ENCODE measurements at places on chromosomes 2 and 18. TPM values are rescaled to one million over a fixed set of nuclear protein-coding genes. Genes with fewer than 3 reads are reported as not detected.
A peak's percentile ranks its signal among the peaks of the same experiment; 100 is the strongest.

The ECEL1 gene
- not detected for total RNA-seq

The CHRNG gene
- not detected for total RNA-seq

The SP140 gene
- 12.7 TPM for total RNA-seq

The ARHGAP28 gene
- total RNA-seq, result 15.7 TPM

The C2orf78 gene
- total RNA-seq, result not detected

The DCDC2C gene
- total RNA-seq, result not detected

The SIX3 gene
- total RNA-seq, result not detected

DNA sequence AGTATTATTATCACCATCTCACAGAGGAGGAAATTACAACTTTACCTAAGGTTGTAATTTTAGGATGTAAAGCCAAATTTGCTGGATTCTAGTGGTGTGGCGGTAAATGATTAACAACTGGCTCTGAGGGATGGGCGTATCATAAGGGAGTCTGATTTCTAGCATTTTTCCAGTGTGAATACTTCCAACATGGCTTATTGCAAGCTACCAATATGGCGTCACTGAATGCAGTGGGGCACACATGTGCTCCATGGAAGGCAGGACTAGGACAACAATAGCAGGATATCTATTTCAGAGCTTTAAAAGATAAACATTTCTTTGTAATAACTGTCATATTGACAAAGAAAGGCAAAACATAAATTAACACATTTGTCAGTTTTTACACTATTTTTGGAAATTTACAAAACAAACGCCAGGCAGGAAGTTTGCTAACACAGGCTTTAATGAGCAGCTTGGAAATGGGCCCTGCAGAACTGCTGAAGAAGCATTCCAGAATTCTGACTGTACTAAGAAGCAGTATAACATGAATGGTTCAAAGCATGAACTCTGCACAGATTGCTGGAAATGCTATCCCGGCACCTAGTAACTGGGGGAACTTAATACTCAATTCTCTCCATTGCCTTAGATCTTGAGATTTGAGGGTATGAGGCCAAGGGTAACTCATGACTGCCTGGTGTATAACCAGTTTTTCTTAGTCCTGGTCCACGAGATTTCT, 439.3 kb upstream of the MAP2 start:
- DNase-seq, result no peak

- no peak for DNase-seq
Measured at GRCh38 chr18:64416990-64417389, 268.1 kb upstream of the LINC00305 start.

- DNase-seq, result no peak
Measured at GRCh38 chr2:212548455-212548819, 9.8 kb upstream of the ERBB4 start.

DNA sequence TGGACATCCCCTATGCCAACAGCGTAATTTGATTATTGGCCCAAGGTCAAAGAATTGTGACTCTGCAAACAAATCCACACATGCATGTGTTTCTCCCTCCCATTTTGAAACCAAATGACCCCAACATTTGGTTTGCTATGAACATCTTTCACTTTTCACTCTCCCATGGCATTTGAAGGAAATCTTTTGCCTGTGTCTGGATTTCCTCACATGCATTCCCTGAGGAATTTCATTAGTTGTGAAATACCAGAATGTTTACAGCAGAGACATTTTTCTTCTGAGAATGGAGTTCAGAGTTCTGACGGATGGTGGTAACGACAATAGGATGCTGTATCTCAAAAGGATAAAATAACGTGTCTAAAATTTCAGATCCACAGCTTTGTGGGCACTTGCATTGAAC, 60.3 kb upstream of the LMAN1 start:
- no peak for DNase-seq

DNA sequence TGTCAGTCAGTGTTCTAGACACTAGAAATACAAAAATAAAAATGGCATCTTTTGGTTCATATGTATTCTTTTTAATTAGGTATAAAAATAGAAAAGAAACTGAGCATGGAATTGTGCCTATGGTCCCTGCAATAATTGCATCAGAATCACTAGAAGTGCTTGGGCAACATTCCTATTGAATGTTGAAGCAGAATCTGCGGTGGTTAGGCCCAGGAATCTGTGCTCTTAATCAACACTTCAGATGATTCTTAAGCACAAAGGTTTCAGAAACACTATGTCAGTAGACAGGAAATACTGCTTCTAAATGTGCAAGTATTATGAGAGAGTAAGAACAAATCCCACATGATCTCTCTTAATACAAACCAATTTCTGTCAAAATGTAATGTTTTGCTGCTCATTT, 20.3 kb upstream of the RBBP8 start:
- no peak for DNase-seq

GRCh38 chr18:50451100-50451842, 76.4 kb downstream of the SKA1 start:
- no peak for DNase-seq

- no peak for DNase-seq
Measured at GRCh38 chr2:238811293-238811692, 36.6 kb upstream of the TWIST2 start.

DNA sequence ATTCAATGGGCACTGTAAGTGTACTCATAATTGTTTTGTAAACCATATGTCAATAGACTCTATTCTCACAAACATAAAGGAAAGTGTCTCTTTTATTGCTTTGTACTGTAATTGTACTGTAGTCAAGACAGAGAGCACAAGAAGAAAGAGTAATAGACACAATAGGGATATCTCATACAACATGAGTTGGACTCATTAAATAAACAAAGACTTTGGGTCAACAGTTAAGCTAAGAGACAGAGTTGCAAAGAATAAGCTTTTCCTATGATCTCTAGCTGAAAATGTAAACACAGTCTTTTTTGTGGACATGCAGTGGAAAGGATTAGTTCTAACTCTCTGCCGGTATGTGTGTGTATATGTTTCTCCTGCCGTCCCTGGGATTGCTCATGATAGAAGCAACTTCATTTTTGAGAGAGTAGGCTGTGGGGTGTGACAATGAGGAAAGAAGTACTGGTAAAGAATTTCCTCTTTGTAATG, 13.9 kb upstream of the KYNU start:
- DNase-seq, result no peak

DNA sequence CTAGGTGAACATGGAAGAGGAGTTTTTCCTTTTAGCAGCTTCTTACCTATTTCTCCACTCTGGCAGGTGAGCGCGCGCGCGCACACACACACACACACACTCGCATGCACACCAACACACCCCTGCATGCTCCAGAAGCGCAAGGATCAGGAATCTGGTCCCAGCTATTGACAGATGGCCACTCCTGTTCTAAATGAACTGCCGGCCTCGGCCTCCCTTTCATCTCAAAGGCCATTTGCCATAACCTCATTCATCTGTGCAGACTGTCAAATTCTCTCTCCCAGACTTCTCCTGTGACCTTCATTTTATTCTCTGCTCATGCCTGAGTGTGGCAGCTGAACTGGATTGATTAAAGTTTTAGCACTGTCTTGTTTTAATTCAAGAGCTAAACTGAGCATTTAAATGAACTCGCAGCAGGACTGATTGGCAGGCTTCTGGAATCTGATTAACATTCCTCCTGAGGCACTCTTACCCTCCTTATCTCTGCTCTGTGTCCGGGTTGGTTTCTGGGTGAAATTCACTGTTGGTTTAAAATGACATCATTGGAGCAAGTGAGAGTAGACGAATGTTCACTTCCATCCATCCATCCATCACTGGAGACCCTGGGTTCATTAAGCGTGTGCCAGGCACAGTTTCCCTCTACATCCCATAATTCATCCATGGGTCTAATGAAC, 58.8 kb downstream of the FECH start:
- DNase-seq, result no peak

DNA sequence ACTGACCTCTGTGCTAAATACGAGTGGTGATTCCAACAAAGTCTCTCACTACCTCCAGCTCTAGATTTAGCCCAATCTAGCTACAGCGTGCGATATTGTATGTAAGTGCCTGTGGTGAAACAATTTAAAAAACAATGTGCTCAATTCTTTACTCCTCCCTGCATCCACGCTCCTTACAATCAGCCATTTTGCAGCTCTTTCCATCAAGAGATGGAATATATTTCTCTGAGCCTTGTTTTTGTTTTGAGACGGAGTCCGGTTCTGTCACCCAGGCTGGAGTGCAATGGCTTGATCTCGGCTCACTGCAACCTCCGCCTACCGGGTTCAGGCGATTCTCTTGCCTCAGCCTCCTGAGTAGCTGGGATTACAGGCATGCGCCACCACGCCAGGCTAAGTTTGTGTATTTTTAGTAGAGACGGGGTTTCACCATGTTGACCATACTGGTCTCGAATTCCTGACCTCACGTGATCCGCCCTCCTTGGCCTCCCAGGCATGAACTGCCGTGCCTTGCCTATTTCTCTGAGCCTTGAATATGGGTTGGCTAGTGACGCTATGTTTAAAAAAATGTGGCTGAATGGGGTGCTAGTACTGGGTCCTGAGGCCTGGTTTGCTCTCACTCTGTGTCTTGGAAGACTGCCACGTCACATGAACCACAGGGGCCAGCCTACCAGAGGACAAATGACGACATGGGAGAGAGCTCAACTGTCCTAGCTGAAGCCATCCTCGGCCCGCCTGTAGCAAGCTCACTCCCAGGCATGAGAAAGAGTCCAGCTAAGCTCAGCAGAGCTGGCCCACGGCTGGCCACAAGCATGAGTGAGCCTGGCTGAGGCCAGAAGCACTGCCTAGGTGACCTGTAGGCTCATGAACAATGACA, 14.8 kb downstream of the WDFY1 start:
- DNase-seq, result peak; percentile 66

- DNase-seq, result no peak
Measured at GRCh38 chr2:112012556-112012955, 42.5 kb upstream of the TMEM87B start.

GRCh38 chr2:181642086-181642485, 14.8 kb downstream of the CERKL start:
- no peak for DNase-seq
